CMK (cell line): ENCODE measurements at places on chromosomes 6 and 20.

DNA sequence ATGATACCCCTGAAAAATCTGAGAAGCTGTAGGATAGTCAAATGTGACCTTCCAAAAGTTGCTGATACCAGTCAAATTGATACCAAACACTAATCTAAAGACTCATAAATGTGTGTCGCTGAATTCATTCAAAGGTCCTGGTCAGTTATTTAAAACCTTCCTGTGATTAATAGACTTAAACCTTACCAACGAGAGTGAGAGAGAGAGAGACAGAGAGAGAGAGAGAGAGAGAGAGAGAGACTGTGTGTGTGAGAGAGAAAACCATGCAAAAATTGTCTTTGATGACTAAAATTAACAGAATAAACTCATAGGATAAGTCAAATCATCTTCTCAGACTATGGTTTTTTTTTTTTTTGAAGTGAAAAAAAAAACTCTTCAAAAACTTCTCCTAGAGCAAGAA, 370.9 kb upstream of the HS3ST5 start:
- no peak for DNase-seq

DNA sequence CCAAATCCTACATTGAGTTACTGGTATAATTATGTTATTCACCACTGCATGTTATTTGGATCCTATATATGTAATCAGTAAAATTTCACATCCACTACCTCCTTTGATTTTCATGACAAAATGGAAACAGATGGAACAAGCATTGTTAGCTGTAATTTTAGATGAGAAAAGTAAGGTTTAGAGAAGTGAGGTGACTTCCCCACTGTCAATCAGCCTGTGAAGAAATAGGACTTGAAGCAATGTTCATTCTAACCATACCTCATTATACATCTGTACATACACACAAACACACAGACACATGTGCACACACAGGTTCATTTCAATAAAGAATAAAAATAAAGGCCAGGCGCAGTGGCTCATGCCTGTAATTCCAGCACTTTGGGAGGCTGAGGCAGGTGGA, 23.7 kb upstream of the QKI start:
- no peak for DNase-seq

GRCh38 chr6:169953686-169954085, 202.3 kb downstream of the ERMARD start:
- no peak for DNase-seq

DNA sequence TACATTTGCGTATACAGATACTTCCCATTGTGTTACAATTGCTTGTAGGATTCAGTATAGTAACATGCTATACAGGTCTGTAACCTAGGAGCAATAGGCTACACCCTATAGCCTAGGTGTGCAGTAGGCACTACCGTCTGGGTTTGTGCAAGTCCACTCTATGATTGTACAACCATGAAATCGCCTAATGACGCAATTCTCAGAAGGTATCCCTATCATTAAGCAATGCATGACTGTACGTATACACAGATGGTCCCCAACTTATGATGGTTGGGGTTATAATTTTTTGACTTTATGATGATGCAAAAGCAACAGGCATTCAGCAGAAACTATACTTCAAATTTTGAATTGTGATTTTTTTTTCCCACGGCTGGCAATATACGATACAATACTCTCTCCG, 458.2 kb upstream of the NOX3 start:
- DNase-seq = no peak

DNA sequence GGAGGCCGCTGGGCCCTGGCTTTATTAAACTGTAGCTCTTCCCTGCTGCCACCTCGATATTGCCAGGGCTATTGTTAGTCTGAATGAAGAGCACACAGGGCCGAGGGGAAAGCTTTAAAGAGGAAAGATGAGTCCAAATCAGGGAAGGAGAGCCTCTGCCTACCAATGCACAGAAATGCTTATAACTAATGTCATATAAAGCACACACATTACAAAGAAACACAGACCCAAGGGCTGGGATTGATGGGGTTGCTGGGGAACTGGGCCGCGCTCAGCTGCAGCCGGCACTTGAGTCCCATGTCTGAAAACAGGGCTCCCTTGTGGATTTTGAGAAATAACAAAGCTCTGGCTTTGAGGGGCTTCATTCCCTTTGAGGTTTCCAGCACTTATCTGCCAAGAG, 232.6 kb downstream of the CD83 start:
- DNase-seq = no peak

- DNase-seq = no peak
These were observed 229.3 kb downstream of the SYNDIG1 start for GRCh38 chr20:24698706-24699206.

DNA sequence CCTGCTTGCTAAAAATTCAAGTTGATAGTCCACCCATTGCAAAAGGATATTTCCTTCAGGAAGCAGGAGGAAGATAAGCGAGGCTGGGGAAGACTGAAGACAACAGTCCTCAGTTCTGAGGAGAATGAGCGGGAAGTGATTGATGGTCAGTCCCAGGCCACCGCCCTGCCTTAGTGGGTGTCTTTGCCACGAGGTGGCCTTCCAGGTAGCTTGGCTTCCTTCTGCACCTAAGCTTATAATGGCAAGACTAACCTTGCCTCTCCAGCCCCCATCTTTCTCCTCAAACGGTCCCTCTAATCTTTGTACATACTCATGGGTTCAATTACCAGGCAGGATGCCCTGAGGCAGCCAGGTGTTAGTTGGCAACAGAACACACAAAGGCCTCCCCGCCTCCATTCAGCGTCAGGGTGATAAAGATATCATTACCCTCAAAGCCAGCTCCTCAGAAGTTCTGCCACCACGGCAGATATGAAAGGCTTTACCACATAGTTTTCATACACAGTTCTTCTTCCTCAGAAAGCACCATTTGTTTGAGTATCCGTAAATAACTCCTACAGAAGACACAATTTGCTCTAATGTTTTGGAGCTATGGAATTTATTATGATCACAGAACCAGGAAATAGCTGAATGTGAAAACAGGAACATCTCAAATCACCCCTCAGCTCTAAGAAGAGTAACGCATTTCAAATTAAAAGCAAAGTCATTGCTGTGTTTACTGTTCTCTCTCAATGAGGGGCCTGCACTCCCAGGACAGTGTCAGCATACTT, 249.4 kb downstream of the ATXN1 start:
- no peak for DNase-seq

DNA sequence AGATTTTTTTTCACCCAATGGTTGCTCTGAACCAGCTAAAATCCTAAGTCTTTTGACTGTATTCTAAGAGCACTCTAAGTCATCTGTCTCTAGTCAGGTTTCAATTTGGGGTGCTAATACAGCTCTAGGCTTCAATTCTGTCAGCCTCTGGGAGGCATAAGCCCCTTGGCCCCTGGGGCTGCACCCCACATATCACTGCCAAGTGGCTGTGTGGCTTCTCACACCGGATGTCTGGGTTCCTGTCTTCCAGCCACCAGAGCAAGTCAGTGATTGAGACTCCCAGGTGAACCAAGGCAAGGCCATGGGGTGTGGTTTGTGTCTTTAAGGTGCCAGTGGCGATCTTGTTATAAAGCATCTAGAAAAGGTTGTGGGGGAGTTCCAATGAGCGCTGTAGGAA, 136.5 kb downstream of the TMEM242 start:
- no peak for DNase-seq
